Immature natural killer cell (primary cell): ENCODE measurements at places on chromosomes 7 and 10. TPM values are rescaled to one million over a fixed set of nuclear protein-coding genes. Genes with fewer than 3 reads are reported as not detected.

Gene GIMAP5
- polyA plus RNA-seq = 291 TPM

Gene TPST1
- polyA plus RNA-seq = 3.9 TPM

Gene TWIST1
- polyA plus RNA-seq = not detected

Gene OR13A1
- not detected for polyA plus RNA-seq

Gene RAB19
- polyA plus RNA-seq = 2.4 TPM

Gene MOGAT3
- polyA plus RNA-seq = not detected

Gene MMP21
- polyA plus RNA-seq = not detected

Gene CYP26C1
- 0.12 TPM for polyA plus RNA-seq

Gene HIBADH
- polyA plus RNA-seq = 24.9 TPM

Gene SLC26A5
- not detected for polyA plus RNA-seq

Gene GDF2
- polyA plus RNA-seq = not detected

Gene KAT6B
- polyA plus RNA-seq = 9.9 TPM

DNA sequence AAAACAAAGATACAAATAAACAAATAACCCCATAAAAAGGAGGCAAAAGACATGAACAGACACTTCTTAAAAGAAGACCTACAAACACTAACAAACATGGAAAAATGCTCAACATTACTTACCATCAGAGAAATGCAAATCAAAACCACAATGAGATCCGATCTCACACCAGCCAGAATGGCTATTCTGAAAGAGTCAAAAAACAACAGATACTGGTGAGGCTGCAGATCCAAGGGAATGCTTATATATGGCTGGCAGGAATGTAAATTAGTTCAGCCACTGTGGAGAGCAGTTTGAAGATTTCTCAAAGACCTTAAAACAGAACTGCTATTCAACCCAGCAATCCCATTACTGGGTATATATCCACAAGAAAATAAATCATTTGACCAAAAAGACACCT is 80.4 kb upstream of the NRP1 start:
- no peak for DNase-seq
- H3K4me1 ChIP-seq = no peaks in the 10 kb centered on the region
- no peak overlapping the region for H3K4me3 ChIP-seq
- H3K27me3 ChIP-seq = peaks cover 12% of the 10 kb centered on the region
- no peaks in the 10 kb centered on the region for H3K36me3 ChIP-seq

- H3K27me3 ChIP-seq = peaks cover 12% of the 10 kb centered on the region
- no peaks in the 10 kb centered on the region for H3K36me3 ChIP-seq
- no peak overlapping the region for H3K27ac ChIP-seq
- H3K4me3 ChIP-seq = no peak overlapping the region
- DNase-seq = no peak
Measured at GRCh38 chr7:66505009-66505408, 123.7 kb upstream of the KCTD7 start.

GRCh38 chr10:31683682-31684081 is 244.9 kb downstream of the ARHGAP12 start:
- DNase-seq = no peak
- H3K36me3 ChIP-seq = no peaks in the 10 kb centered on the region
- H3K27me3 ChIP-seq = peaks cover 2% of the 10 kb centered on the region
- H3K4me1 ChIP-seq = no peaks in the 10 kb centered on the region

DNA sequence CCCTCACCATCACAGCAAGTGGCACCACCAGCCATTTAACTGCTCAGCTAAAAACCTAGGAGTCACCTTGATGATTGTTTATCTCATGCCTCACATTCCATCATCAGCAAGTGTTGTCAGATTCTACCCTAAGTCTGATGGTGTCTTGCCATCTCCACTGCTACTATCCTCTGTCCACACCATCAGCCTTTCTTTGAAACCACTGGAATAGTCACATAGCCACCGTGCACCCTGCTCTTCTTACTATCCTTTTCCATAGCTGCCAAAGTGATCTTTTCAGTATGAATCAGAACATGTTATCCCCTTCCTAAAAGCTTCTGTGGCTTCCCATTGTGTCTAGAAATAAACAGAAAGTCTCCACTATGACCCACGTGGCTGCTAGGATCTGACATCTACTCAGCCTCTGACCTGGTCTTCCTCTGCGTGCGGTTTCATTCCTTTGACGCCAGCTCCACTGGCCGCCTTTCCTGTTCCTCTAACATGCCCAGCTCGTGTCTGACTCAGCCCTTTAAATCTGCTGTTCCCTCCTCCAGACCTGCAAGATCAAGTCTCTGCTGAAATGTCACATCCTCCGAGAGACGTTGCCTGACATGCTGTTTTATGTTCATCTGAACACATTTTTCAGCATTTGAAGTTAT is 16.5 kb upstream of the CHN2 start:
- no peak overlapping the region for H3K27ac ChIP-seq
- H3K4me1 ChIP-seq = peaks cover 9% of the 10 kb centered on the region
- DNase-seq = no peak
- H3K4me3 ChIP-seq = peak overlapping the region; percentile 21
- H3K36me3 ChIP-seq = no peaks in the 10 kb centered on the region

GRCh38 chr10:102617816-102618215 is 26.5 kb upstream of the TRIM8 start:
- no peaks in the 10 kb centered on the region for H3K27me3 ChIP-seq
- H3K36me3 ChIP-seq = peaks cover 9% of the 10 kb centered on the region
- no peak for DNase-seq
- no peak overlapping the region for H3K27ac ChIP-seq
- no peak overlapping the region for H3K4me3 ChIP-seq

DNA sequence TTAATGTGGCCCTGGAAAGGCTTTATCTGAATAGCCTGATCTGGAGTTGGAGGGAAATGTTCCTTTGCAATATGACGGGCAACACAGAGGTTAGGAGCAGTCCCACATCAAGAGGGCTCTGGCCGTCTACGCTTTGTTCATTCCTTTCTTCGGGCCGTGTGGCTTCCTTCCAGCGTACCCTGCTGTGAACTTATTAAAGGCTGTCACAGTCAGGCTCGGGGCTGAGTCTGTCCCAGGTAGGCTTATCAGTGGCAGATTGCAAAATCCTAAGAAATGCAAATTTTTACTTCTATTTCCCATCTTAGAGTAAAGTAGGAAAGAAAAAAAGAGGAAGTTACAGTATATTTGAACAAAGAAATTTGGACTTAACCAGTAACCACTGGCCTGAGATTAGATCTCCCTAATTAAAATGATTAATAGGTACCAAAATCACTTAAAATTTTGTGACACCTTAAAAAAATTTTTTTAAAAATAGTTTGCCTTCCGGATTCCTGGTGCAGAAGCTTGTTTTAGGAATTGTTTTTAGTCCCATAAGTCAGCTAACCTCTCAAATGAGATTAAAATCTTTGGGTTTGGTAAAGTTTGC is 453.1 kb upstream of the MKI67 start:
- no peak overlapping the region for H3K27ac ChIP-seq
- peaks cover 4% of the 10 kb centered on the region for H3K27me3 ChIP-seq
- no peak for DNase-seq
- H3K4me3 ChIP-seq = no peak overlapping the region
- H3K36me3 ChIP-seq = no peaks in the 10 kb centered on the region

DNA sequence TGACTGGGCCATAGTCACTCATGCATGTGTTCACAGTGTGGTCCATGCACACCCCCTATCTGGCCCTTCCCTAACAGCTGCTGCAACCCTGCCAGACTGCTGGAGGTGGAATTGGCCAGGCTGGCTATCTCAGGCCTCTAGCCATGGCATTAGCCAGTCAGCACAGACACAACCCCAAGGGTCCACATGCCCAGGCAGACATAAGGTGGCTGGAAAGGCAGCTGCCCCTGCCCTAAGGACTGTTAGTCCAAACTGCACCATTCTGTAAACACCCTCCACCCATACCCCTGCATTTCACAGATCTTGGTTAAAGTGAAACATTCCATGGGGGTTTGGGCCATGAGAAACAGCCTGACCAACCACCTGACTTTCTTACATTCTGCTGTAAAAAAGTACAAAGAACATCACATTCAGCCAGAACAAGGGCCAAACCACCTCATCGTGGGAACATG is 137.4 kb upstream of the KCNMA1 start:
- peaks cover 22% of the 10 kb centered on the region for H3K36me3 ChIP-seq
- H3K4me1 ChIP-seq = no peaks in the 10 kb centered on the region
- no peak overlapping the region for H3K27ac ChIP-seq
- H3K27me3 ChIP-seq = peaks cover 7% of the 10 kb centered on the region
- no peak for DNase-seq

GRCh38 chr10:34526186-34526585 is 288.9 kb downstream of the PARD3 start:
- peaks cover 6% of the 10 kb centered on the region for H3K27me3 ChIP-seq
- no peak overlapping the region for H3K27ac ChIP-seq
- no peak overlapping the region for H3K4me3 ChIP-seq
- no peak for DNase-seq
- no peaks in the 10 kb centered on the region for H3K4me1 ChIP-seq

DNA sequence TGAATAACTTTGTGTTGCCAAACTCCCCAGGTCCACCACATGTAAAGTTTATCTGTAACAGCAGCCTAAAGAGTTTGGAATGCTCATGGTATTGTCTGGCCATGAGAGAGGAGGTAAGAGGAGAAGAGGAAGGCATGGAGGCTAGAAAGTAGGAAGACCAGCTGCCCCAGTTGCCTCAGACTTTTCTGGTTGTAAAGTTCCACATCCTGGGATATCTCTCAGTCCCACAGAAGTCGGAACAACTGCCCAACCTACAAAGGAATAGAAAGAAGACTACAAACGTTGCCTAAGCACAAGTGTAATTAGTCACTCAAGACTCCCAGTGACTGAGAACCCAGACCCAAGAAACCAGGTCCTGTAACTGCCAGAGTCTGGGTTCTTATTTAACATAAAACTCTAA is 47.3 kb downstream of the CREB3L2 start:
- no peaks in the 10 kb centered on the region for H3K27me3 ChIP-seq
- no peak for DNase-seq
- peaks cover 12% of the 10 kb centered on the region for H3K36me3 ChIP-seq
- H3K4me1 ChIP-seq = peaks cover 39% of the 10 kb centered on the region
- no peak overlapping the region for H3K27ac ChIP-seq
- no peak overlapping the region for H3K4me3 ChIP-seq

DNA sequence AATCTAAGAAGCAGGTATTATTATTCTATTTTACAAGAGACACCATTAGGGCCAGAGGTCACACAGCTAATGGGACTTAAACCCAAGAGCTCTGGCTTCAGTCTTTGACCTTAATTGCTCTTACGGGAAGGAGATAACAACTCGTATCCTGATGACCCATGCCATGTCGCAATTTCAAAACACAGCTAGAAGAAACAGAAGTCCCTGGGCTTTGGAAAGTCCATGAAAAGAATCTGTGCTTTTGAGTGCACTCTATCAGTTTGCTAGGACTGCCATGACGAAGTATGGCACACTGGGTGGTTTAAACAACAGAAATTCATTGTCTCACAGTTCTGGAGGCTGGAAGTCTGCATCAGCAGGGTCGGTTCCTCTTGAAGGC is 247.8 kb upstream of the AOAH start:
- no peak overlapping the region for H3K4me3 ChIP-seq
- peaks cover 79% of the 10 kb centered on the region for H3K4me1 ChIP-seq
- peak overlapping the region; percentile 92 for H3K27ac ChIP-seq
- H3K36me3 ChIP-seq = peaks cover 7% of the 10 kb centered on the region
- no peak for DNase-seq

- no peak overlapping the region for H3K27ac ChIP-seq
- no peak for DNase-seq
- peaks cover 2% of the 10 kb centered on the region for H3K27me3 ChIP-seq
- H3K4me1 ChIP-seq = no peaks in the 10 kb centered on the region
- no peak overlapping the region for H3K4me3 ChIP-seq
Measured at GRCh38 chr7:123348690-123349089, 148.9 kb upstream of the SLC13A1 start.

DNA sequence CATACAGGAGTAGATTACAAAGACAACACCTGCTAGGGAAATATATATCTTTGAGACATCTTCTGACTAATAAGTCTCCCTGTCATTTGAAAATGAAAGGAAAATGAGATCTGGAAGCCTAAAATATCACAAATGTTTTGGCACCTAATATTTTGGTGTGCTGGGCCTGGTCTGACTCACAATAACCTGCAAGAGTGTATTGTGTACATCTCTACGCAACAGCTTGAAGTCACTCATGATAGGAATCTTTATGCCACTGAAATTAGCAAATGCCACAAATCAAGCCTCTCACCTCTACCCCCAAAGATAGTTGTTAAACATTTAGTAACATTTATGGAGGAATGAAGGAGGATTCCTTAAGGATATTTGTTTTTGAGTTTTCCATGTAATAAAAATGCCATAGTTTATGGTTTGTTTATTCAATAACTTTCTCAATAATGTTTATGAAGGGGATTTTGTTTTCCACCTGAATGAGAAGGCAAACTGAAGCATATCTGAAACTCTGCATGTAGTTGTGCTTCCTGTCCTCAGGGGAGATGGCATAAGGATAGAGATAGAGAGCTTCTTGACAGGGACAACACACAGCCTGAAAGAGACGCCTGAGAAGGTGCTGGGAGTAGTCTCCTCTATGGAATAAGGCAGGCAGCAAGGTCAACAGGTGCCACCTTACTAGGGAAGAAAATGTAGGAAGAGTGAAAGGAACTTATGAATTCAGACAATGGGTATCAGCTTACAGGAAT is 197.4 kb downstream of the AHR start:
- H3K36me3 ChIP-seq = no peaks in the 10 kb centered on the region
- peaks cover 14% of the 10 kb centered on the region for H3K4me1 ChIP-seq
- H3K27me3 ChIP-seq = no peaks in the 10 kb centered on the region
- no peak overlapping the region for H3K27ac ChIP-seq
- no peak for DNase-seq
- H3K4me3 ChIP-seq = no peak overlapping the region

DNA sequence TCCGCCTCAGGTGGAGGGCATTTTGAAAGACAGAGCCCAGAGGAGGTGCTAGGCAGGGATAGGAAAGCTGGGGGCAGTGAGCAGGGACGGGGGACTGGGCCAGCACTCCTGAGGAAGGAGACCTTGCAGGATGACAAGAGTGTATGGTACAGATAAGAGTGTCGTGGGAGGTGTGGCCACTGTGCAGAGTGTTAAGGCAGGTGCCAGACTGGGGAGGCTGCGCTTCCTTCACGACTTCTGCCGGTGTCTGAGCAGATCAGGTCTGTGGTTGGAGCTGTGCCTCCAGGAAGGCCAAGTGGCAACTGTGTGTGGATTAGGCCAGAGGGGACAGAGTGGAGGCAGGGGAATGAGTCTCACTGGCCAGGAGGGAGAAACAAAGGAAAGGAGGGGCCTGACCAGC is 161.7 kb downstream of the HIBADH start:
- H3K36me3 ChIP-seq = peaks cover 4% of the 10 kb centered on the region
- no peak overlapping the region for H3K27ac ChIP-seq
- H3K27me3 ChIP-seq = peaks cover 2% of the 10 kb centered on the region

DNA sequence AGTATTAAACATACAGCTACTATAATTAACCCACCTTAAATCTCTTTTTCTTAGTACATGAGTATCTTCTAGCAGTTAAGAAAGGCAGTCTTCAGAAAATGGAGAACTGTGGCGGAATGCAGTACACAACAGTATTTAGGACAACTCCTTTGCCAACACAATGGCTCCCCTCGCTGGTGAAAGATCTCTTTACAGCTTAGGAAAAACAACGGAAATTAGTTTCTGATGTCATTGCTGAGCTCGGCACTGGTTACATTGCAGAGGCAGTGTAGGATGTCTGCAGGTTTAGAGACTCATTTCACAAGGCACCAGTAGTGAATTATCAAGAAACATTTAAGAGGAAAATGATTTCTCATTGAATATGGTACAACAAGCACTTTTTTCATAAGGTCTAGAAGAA is 43.4 kb downstream of the GLRX3 start:
- no peak overlapping the region for H3K27ac ChIP-seq
- H3K4me1 ChIP-seq = peaks cover 12% of the 10 kb centered on the region
- DNase-seq = peak; percentile 22
- peaks cover 43% of the 10 kb centered on the region for H3K36me3 ChIP-seq
- H3K4me3 ChIP-seq = no peak overlapping the region
- no peaks in the 10 kb centered on the region for H3K27me3 ChIP-seq

- peaks cover 2% of the 10 kb centered on the region for H3K27me3 ChIP-seq
- H3K27ac ChIP-seq = no peak overlapping the region
- no peaks in the 10 kb centered on the region for H3K36me3 ChIP-seq
- no peaks in the 10 kb centered on the region for H3K4me1 ChIP-seq
- H3K4me3 ChIP-seq = no peak overlapping the region
Measured at GRCh38 chr7:3989723-3990122, 688.7 kb downstream of the SDK1 start.
